Stimulated activated CD4-positive, alpha-beta T cell treated with anti-CD3 and anti-CD28 coated beads, Interleukin-2, amount 100 ng/mL, for 24 hours (primary cell): ENCODE measurements at places on chromosomes 5 and 9.

GRCh38 chr9:105054491-105054890 is 126.5 kb upstream of the ABCA1 start:
- DNase-seq, result no peak

- DNase-seq, result no peak
These were observed 41.9 kb downstream of the GPBP1 start for GRCh38 chr5:57215629-57216195.

GRCh38 chr5:158135682-158136179 is 276.8 kb upstream of the CLINT1 start:
- DNase-seq, result no peak

GRCh38 chr9:90419221-90419851 is 223.3 kb downstream of the DIRAS2 start:
- no peak for DNase-seq

DNA sequence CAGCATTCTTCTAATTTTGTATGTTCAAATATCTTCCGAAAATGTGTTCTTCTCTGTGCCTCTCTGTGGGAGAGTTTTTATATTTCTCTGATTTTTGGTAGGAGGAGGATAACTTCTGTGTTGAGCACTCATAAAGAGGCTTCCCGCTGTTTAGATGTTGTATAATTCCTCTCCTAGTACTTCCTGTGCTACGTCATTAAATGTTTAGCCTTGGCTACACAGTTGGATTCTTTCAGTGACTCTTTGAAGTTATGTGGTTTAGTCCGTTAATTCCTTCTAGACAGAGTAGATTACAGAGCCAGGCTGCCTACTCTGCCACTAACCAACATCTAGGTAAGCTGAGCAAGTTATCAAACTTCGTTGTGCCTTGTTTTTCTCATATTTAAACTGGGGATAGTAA is 302.6 kb downstream of the OSTF1 start:
- DNase-seq, result no peak

GRCh38 chr9:21933865-21934264 is 60.3 kb downstream of the CDKN2A start:
- no peak for DNase-seq

DNA sequence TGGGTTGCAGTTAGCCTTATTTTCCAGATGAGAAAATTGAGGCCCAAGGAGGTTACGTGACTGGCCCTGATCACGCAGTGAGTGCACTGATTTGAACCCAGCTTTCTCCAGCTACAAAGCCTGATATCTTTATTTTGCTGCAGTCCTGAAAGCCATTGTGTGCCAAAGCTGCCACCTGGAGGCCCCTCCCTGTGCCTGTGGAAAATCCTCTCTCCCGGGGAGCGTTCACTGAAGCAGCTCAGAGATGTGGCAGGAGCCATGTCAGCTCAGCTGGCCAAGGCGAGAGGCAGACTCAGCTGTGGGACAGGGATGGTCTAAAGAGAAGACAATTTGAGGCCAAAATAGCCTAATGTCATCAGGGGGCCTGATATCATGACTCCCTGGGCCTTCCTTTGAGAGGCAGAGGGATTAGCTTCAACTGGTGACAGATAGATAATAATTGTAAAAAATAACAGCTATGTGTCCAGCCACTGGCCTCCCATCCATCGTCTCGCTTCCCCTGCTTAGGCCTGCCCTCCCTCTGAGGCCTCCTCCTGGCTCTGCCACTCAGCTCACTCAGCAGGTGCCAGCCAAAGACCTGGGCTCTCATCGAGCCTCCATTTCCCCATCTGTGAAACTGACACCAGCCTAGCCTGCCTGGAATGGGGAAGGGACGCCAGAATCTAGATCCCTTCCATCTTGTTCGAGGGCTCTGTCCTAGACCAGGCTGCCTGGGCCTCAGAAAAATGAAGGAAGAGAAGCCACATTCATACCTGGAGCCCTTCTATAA is 74.3 kb upstream of the GGTA1 start:
- no peak for DNase-seq

DNA sequence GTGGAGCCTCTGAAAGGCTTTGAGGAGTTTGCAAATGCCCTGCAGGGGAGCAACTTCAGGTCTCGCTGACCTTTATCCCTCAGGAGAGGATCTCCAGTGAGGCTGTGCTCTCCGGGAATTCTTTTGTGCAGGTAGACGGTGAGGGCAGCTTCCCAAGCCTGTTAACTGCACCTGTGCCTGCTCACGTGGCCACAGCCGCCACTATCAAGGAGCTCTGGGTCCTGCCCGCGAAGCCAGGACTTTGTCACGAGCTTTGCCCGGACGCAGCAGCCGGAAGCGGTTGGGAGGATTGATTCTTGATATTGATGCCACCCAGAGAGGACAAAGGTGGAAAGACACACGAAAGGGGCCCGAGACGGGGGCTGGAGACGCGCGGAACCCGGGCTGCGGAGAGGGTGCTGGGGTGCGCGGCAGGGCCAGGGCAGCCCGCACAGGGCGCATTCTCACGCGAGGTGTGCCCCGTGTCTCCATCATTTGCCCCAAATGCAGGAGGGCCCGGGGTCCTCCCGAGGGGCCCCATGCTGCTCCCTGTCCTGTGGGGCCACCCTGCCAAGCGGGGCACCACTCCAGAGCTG is 18.2 kb downstream of the SLC9A3 start:
- DNase-seq, result no peak

DNA sequence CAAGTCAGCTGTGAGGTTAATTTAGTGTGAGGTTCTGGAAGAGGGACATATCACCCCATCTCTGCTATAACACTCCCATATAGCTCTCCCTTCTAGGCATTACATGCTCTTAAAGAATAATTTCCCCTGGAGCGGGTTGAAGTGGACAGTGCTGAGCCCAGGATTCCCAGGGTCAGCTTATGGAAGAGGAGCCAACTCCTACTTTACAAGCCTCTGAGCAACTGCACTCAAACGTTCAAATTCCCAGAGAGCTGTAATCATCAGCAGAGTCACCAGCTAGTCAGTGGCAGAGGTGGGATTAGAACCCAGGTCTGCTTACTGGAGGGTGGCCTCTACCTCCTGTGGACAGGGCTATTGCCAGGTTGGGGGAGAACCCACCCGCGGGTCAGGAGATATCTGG is 1.4 kb downstream of the NEURL1B start:
- DNase-seq, result no peak
